ENCODE measurements at places on chromosomes 4 and X.

- DNase-seq = no peak
Measured at GRCh38 chrX:68443155-68443868, 10.0 kb upstream of the OPHN1 start.

DNA sequence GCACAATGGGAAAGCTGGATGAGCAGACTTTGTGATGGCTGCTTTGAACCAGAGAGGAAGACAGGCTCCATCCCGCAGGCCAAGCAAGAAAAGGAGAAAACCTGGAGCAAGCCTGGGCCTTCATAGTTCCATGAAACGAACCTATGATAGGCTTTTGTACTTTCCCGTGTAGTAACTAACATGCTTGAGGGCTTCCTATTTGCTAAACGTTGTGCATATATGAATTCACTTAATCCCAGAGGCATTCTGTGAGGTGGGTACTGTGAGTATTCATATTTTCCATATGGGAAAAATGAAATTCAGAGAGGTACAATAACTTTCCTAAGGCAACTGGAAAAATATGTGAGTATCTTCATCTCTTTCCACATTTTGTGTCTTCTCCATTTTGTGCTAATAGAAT lies 13.6 kb upstream of the APBB2 start:
- no peak for DNase-seq

- no peak for DNase-seq
Measured at GRCh38 chr4:105273230-105273629, 126.6 kb downstream of the TET2 start.

DNA sequence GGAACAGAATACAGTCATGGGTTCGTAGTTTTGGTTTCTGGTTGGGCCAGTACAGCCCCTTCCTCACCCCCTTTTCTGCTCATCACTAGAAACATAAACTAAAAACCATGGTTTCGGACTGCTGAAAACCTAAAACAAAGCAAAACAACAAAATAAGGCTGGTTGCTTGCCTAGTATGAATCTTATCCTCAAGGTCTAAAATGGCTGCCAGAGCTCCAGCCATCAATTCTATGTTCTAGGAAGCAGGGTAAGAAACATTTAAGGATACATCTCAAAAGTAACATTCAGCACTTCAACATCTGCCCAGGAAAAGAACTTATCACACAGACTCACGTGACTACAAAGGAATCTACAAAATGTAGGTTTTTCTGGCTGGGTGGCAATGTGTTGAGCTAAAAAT lies 31.5 kb downstream of the PPP3CA start:
- DNase-seq = no peak

- no peak for DNase-seq
Measured at GRCh38 chr4:185304541-185304940, 91.2 kb downstream of the LRP2BP start.

- no peak for DNase-seq
Measured at GRCh38 chrX:104762641-104763040, 196.6 kb downstream of the IL1RAPL2 start.
